ENCODE measurements at places on chromosomes 6 and 20. TPM values are rescaled to one million over a fixed set of nuclear protein-coding genes. Genes with fewer than 3 reads are reported as not detected.

DNA sequence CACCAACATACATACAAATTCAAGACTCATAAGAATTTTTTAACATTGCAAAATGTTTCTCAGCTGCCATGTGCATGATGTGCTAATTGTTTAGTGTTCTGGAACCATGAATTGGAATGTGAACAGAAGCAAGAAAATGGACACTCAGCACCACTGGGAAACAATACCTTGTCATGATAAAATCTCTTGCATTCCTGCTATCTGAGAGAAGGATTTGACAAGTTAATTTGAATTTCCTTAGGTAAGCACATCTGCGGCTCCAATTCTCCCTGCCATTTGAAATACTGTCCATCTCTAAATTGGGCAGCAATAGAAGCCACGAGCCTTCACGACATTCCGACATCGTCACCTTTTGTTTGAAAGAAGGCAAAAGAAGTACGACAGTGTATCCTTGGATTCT is 1104.6 kb upstream of the MAP3K7 start:
- DNase-seq = no peak

SLC16A10 gene
- 0.24 TPM for polyA plus RNA-seq

FRK gene
- polyA plus RNA-seq = 0.11 TPM

EYA4 gene
- polyA plus RNA-seq = not detected

- no peak for DNase-seq
These were observed 21.8 kb downstream of the TMEM14B start for GRCh38 chr6:10769419-10769818.

LY86 gene
- polyA plus RNA-seq = not detected

EPB41L2 gene
- 22.7 TPM for polyA plus RNA-seq

- DNase-seq = no peak
These were observed 435.2 kb upstream of the MANEA start for GRCh38 chr6:95142101-95142500.

DNA sequence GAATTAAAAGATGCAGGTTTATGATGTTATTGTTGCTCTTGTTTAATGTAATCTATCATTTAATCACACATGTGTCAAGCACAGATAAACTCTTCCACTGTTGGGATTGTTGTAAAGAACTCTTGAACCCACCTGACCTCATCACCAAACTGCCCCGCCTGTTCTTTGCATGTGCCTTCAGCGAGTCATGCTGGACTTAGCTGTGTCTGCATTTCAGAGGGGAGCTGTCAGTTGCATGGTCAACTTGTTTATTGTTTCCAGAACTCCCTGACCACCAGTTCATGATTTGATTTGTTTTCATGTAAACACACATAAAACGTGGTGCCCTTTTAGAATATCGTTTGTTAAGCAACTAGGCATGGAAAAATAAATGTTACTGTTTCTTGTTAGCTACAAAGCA is 93.6 kb downstream of the KHDC1L start:
- DNase-seq = peak; percentile 8

DNA sequence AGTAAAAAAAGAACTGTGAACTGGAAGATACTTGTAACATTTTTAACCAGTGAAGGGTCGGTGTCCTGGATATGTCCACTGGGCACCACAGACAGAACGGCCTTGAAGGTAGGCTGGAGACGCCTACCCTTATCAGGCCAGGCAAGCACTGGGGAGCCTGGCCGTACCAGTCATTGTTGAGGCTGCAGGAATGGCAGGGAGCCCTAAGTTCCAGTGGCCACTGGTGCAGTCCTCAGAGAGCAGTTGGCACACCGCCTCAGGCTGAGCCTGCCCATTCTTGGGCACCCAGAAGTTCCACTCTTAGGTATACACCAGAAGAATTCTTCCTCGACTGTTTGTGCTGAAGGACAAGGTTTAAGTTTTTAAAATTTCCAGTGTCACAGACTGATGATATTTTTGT is 20.5 kb downstream of the DNAJC5 start:
- DNase-seq = no peak

DNA sequence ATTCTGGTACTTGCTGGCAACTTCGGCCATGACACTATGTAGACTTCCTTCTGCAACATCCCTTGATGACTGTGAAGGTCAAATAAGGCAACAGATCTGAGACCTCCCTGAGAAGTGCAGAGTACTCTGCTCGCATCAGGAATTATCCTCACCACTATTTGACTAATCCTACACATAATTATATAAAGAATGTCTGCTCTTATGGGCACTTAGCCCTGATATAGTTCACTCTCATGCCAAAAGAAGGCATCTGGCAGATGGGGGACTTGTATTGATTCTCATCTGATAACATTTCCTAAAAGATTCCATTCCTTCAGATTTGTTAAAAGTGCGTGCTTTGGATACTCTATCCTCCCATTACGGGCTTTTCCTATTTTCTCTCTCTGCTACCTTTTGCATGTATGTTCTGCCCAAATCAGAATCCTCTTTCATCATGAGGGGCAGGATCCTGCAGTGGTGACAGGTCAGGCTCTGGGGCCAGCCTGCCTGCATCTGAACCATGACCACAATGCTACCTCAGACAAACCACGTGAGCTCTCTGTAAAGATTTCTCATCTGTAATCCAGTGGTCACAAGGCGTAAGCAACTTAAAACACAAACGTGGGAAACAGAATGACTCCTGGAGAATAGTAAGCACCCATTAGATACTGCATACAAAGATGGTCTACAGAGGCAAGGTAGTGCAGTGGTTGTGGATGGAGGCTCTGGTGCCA is 134.0 kb downstream of the GJA10 start:
- no peak for DNase-seq

SLC12A5 gene
- 7.5 TPM for polyA plus RNA-seq

DNA sequence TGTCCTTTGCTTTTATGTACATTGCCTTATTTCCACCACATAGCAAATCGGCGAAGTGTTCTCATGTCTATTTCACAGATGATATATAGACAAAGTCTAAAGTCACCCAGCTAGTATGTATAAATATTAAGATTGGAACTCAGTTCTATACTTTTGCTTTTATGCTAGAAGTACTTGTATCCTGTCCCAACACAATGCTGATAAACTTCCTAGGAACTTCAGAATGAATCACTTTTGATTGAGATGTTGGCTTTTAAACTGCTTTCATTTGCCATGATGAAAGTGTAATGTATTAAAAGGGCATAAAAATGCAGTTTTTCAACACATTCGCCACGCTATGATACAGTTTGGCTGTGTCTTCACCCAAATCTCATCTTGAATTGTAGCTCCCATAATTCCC is 50.8 kb downstream of the GCLC start:
- no peak for DNase-seq

- no peak for DNase-seq
These were observed 34.6 kb upstream of the SCUBE3 start for GRCh38 chr6:35178932-35179832.

DNA sequence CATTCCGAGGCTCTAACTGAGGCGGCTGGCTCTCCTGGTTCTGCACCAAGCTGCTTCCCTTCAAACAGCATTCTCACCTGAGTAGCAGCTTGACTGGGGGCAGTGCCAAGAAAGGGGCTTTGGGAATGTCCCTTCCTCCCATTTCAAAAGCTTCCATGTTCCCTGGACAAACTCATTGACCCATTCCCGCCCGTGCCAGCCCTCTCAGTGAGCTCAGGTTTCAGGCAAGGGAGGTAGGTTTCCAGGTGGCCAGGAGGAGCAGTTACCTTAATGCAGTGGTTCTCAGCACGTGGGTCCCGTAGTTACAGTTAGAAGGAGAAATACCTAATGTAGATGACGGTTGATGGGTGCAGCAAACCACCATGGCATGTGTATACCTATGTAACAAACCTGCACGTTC is 135.2 kb downstream of the ELOVL4 start:
- no peak for DNase-seq

ELOVL4 gene
- not detected for polyA plus RNA-seq

SPTLC3 gene
- polyA plus RNA-seq = not detected

ETV7 gene
- not detected for polyA plus RNA-seq

KIF6 gene
- polyA plus RNA-seq = not detected

DNA sequence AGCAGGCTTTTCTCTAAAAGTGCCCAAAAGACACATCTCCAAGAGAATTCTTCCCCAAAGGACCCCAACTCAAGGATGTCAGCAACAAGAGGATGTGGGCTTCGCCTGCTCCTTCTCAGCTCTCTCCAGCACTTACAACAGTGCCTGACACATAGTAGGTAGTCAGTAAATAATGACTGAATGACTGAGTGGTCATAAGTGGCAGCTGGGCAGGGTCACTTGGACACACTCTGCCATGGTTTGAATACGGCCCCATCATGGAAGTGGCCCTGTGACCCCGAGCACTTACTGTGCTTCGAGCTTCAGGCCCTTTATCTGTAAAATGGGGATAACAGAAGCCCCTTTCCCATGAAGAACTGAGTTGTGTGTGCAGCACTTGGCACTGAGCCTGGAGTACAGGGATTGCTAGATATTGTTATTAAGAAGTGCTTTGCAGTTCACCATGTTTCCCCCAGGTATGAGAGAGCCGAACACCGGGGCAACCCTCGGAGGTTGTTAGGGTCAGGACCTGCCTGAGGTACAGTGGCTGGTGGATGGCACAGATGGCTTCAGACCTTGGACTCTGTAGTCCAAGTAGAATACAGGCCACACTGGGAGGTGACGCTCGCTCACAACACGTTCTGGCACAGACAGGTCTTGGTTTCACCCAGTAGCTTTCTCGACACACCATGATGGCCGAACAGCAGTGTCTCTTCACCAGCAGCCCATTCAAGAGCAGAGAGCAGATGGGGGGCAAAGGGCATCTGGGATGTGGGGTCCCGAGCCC is 56.0 kb downstream of the NOL4L start:
- no peak for DNase-seq

GRCh38 chr6:27685279-27685678 is 212.4 kb upstream of the ZNF184 start:
- no peak for DNase-seq

RALY gene
- polyA plus RNA-seq = 207 TPM

NANP gene
- polyA plus RNA-seq = 7.5 TPM

JAG1 gene
- 0.12 TPM for polyA plus RNA-seq

GRCh38 chr6:31639449-31639861 is 13.0 kb downstream of the BAG6 start:
- no peak for DNase-seq

DNA sequence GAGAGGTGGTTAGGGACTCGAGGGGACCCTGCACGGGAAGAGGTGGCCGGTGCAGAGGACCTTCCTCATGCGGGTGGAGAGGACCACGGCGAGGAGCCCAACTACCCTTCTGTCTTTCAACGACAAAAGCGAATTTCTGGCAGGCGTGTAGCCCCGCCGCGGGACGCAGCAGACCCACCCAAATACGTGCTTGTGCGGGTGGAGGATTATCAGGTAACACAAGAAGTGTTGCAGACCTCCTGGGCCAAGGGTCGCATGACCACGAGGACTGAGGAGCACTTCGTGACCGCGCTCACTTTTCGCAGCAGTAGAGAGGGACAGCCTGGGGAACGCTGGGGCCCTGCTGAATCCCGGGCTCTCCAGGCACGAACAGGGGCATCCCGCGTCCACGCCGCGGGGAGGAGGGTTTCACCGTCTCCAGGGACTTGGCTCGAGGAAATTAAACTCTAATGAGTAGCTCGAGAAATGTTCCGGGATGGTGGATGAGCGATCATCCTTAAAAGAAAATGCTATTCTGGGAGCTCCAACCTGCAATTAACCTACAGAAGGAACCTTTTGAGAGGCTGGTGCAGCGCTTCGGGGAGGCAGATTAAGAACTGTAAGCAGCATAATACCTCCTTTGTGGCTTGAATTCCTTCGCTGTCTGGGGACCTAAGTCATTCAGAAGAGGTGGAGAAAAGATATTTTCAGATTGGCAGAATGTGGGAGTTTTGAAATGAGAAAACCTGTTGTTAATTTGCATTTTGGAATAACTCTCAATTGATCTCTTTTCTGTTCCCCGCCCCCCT is 804 bp downstream of the C6orf141 start:
- no peak for DNase-seq

OOEP gene
- polyA plus RNA-seq = not detected

DNA sequence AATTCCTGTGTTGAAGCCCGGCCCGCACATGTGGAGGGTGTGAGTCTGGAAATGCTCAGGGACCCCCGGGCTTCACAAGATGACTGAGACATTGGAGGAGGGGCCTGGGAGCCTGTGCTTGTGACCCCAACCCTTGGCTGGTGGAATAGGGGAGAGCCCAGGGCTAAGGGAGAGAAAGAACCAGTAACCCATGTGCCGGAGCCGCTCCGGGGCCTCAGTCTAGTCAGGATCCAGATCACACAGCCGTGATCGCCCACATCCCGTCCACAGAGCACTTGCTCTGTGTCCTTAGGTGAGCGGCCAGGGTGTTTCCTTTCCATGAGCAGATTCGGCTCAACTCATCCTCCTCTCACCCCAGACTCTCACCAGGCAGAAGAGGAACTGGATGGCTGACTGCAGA is 152.3 kb upstream of the RPS6KA2 start:
- DNase-seq = no peak

AGER gene
- 10.9 TPM for polyA plus RNA-seq

- no peak for DNase-seq
These were observed 77.2 kb upstream of the BHLHE23 start for GRCh38 chr20:63083831-63084562.

GRCh38 chr20:62524505-62524911 is 48.7 kb upstream of the GATA5 start:
- no peak for DNase-seq
